ENCODE measurements at places on chromosomes 7 and 10.

DNA sequence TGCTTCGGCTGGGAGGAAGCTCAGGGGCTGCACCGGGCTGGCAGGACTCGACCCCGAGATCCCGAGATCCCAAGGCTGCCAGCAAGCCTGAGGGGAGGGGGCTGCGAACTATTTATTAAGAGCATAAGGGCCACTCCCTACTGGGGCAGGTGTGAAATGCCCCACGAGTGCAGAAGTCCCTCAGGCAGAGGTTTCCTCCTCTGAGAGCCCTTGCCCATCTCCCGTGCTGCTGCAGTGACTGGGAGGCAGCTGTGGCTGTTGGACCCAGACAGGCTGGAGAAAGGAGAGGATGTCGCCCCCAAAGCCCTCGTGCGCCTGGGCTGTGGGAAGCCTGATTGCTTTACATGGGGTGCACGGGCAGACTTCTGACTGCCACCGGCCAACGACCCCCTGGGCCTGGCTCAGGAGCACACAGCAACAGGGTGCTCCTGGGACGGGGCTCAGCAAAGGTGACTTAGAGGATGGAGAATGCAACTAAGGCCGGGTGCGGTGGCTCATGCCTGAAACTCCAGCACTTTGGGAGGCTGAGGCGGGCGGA, 39.8 kb downstream of the RGS10 start:
- no peak for DNase-seq

DNA sequence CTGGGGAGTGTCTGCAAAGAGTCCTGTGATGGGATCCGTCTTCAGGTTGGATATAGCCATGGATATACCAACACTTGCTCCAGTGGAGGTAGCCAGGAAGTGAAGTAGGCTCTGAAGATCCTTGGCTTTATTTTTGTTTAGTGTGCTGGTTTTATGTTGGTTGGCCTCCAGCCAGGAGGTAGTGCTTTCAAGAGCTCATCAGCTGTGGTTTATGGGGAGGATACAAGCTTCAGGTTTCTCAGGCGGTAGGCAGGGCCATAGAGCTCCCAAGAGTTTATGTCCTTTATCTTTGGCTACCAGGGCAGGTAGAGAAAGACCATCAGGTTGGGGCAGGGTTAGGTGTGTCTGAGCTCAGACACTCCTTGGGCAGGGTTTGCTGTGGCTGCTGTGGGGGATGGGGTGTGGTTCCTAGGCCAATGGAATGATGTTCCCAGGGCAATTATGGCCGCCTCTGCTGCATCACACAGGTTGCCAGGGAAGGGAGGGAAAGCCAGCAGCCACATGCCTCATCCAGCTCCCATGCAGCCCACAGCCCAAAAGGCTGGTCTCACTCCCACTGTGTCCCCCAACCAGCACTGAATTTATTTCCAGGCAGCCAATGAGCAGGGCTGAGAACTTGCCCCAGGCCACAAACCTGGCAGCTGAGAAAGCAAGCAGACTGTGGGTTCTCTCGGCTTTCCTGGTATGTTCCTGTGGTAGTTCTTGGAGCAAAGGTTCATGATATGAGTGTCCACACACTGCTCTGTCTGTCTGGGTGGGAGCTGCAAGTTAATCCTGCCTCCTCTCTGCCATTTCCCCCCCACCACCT, 67.0 kb upstream of the PRLHR start:
- no peak for DNase-seq

- DNase-seq = no peak
These were observed 532.2 kb upstream of the CNTNAP2 start for GRCh38 chr7:145584401-145584800.

- DNase-seq = no peak
These were observed 481.5 kb upstream of the KLF6 start for GRCh38 chr10:4266416-4267085.

DNA sequence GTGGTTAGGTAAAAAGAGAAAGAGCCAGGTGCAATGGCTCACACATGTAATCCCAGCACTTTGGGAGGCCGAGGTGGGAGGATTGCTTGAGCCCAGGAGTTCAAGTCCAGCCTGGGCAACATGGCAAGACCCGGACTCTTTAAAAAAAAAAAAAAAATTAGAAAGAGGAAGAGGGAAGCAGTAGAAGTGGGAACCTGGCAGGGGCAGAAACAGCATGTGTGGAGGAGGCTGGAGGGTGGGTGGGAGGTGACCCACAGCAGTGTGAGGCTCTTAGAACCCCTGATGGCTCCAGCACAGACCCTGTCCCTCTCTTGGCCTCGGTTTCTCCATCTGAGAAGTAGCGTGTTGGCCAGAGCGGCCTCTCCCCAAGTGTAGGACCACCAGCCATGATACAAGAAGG, 4.9 kb upstream of the CCL24 start:
- DNase-seq = no peak

- DNase-seq = no peak
These were observed 98.1 kb downstream of the PARD3 start for GRCh38 chr10:34716958-34717357.

DNA sequence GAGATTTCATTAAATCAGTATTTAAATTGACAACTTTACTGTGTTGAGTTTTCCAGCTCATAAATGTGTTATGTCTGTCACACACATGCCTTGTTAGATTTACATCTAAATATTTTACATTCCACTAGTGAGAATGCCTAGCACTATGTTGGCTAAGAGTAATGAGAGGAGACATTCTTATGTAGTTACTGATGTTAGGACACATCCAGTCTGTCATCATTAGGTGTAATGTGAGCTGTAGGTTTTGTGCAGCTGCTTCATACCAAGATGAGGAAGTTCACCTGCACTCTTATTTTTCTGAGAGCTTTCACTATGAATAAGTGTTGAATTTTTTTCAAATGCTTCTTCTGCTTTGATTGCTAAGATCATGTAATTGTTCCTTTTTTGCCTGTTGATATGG, 218.0 kb upstream of the IGFBP3 start:
- DNase-seq = no peak

- no peak for DNase-seq
These were observed 24.0 kb upstream of the RHOBTB1 start for GRCh38 chr10:60967854-60968484.

GRCh38 chr7:51158211-51158610, 158.4 kb downstream of the COBL start:
- no peak for DNase-seq

DNA sequence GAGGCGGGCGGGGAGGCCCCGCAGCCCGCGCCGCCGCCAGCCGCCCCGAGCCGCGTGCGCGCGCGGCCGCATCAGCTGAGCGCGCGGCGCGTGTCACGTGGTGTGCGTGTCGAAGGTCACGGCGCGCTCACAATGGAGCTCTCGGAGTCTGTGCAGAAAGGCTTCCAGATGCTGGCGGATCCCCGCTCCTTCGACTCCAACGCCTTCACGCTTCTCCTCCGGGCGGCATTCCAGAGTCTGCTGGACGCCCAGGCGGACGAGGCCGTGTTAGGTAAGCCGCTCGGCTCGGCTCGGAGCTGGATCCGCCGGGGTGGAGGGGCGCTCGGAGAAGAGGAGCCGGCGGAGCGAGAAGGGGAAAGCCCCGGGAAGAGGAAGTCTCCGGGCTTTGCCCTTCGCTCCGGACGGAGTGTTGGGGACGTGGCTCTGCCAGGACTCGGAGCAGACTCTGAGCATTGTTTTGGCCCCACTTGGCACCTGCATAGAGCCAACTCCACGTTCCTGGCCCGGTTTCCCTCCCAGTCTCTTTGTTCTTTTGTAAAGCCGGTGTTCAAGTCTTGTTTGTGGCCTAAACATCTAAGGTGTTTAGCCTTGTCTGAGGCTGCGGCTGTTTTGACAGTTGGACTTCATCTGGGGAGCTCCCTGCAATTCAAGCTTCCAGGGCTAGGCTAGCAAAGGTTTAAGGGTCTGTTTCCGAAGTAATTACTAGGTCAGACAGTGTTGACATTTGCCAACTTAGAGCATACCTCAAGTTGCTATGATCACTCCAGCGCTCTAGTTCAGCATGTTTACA, at the start of gene COMMD3:
Gene COMMD3, plus strand, starts transcription at position 103 of the 790 bp plus-strand sequence. Its CDS starts 30 bp downstream, at position 133.
- DNase-seq = peak; percentile 90

DNA sequence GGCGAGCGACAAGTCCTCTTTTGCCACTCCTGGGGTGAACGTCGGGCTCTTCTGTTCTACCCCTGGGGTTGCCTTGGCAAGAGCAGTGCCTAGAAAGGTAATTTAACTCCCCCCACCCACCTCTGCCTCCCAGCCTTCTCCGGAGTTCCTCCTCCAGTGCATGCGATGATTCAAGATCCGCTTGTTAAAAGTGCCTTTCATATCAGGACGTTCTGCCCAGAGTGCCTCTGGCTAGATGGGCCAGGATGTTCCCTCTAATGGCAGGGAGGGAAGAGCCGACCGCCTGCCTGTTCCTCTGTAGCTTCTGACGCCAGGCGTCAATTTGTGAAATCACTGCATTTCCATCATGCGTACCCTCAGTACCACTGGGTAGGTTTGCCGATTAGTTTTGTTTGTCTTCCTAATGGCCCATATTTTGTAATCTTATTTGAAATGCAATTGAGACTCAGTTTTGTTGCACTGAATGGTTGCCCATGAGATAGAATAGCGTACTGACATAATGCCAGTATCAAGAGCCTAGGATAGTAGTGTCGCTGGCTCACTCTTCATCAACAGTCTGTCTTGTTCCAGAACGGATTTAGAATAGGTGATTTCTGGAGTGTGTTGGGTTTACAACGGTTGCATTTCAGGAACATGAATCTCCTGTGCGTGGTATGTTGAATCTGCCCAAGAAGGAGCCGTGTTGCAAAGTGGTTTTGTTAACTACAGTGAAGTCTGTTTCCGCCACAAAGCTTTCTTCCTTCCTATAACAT, 13.5 kb downstream of the ECHDC3 start:
- no peak for DNase-seq

- DNase-seq = no peak
These were observed 167.4 kb downstream of the FZD1 start for GRCh38 chr7:91431601-91432000.

- no peak for DNase-seq
These were observed 186.4 kb downstream of the LRRC4 start for GRCh38 chr7:127844707-127845331.

DNA sequence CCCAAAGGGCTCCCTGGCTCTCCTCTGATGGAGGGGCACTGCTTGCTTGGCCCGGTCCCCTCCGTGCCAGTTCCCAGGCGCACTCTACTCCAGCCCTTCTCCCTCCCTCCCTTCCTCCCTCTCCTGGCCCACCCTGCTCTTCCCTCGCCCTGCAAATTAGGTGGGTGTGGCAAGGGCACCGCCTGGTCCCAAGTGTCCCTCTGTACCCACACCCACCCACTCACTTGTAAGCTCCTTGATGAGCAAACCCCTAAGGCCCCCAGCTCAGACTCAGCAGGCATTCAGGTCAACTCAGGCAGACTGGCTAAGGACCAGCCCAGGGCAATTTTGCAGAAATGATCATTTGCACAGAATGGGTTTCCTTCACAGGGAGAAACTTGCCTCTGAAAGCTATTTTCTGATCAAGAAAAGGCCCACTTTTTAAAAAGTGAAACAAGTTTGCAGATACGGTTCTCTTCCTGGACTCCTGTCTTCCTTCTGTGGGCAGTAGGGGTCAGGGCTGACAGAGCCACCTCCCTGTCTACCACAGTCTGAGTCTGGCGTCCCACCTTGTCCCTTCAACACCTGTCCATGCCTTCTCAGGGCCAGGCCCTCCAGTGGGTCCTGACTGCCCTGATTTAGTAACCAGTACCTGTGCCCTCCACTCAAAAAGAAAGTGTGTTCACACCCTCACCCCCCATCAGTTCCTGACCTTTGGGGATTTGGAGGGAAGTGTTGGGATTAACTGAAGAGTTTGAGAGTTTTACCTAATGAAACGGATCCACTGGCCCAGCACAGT, 28.3 kb downstream of the C10orf71 start:
- DNase-seq = no peak

GRCh38 chr10:44581996-44582395, 197.1 kb upstream of the CXCL12 start:
- no peak for DNase-seq

GRCh38 chr10:104201636-104202035, 30.5 kb downstream of the CFAP43 start:
- DNase-seq = no peak

DNA sequence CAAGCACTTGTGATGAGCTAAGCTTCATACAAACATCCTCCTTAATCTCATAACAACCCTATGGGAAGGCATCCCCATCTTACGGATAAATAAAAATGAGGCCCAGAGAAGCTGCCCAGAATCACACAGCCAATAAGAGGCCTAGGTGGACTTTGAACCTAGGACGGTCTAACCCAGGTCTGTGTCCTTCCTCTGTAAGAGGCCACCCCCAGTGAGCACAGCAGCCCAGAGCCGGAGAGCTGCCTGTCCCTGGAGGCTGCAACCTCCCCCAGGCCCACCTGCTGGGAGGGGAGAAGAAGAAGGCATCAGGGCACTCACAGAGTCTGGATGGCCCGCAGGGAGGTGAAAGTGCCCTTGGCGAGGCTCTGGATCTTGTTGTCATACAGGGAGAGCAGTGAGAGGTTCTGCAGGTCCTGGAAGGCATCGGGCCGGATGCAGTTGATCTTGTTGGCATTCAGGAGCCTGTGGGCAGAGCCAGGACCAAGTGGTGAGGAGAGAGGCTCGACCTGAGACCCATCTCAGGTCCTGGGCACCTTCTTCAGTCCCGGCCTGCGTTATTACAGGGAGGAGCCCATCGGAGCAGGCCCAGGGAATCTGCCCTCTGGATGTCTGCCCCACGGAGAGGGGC, 129.6 kb downstream of the SLIT1 start:
- no peak for DNase-seq

- DNase-seq = no peak
These were observed 191.1 kb downstream of the LRMDA start for GRCh38 chr10:75622503-75622902.

GRCh38 chr7:33932221-33932620, 26.9 kb downstream of the BMPER start:
- no peak for DNase-seq

- no peak for DNase-seq
These were observed 282.2 kb downstream of the AGMO start for GRCh38 chr7:15279640-15280039.

GRCh38 chr7:6232534-6232933, 39.9 kb downstream of the CYTH3 start:
- DNase-seq = no peak

- no peak for DNase-seq
These were observed 130.8 kb upstream of the TCERG1L start for GRCh38 chr10:131442271-131442670.

- no peak for DNase-seq
These were observed 12.9 kb downstream of the BAG3 start for GRCh38 chr10:119663866-119664698.

DNA sequence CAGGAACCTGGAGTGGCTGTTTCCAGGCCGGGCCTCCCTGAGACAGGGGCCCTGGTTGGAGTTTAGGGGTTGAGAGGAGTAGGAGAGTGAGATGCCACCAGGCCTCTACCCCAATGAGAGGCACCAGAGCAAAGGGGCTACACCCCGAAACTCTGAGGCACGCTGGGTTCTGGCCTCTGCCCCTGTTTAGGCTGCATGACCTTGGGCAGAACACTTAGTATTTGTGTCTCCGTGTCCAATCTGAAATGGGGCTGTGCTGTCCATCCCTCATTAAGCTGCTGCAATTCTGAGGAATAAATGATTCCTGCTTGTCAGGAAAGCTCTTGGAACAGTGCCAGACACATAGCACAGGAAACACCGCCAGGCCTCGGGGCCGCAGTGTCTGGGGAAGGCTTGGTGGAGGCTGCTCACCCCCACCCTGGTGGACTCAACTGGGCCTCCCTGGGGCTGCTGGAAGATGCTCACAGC, 40.5 kb upstream of the SAMD8 start:
- no peak for DNase-seq

- DNase-seq = no peak
These were observed 983.0 kb downstream of the SORCS1 start for GRCh38 chr10:106181501-106181900.

GRCh38 chr10:101014230-101014884, 14.7 kb downstream of the LZTS2 start:
- DNase-seq = no peak

All from neuronal stem cell (in vitro differentiated cells).